Stimulated activated CD8-positive, alpha-beta memory T cell treated with anti-CD3 and anti-CD28 coated beads, Interleukin-4, amount 100 ng/mL, for 1 hour (primary cell): ENCODE measurements at places on chromosomes 6 and 20.

- no peak for DNase-seq
These were observed 630 bp downstream of the LIME1 start for GRCh38 chr20:63736893-63737694.

DNA sequence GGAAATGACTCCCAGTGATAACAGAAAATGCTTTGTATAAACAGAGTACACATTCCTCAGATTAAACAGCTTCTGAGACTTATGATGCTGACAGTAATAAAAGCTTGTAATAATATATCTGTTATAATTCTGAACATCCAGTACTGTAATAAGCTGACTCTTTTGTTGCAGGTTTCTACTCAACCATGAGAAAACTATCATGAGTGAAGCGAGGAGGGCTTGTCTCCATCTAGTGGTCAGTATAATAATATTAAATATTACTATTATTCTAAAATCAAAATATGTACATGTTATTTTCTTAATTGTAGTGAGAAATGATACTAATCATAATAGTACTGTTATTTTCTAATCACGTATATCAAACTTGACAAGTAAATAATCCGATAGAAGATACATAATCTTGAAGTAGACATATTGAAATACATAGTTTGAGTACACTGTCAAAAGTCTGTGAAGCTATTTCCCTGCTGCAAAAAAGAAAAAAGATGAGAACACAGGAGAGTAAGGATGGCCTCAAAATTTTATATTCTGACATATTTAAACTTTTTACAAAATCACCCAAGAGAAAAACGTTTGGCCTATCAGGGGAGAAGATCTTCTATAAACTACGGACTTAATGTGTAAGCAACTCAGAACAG is 183.1 kb downstream of the MOXD1 start:
- no peak for DNase-seq

DNA sequence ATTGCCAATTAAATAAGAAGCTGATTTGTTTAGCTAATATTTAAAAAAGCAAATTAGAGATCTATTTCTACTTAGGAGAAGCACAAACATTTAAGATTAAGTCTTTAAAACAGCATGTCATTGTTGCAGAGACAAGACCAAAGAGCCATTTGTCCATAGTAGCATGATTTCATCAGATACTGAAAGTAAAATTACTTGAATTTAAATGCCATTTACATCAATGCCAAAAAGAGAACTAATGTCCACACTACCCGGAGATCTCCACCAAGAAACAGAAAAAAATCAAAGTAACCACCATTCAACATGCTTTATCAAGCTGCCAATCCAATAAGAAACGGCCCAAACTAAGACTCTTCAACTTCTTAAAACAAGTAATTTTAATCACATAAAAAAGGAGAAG is 15.7 kb downstream of the AURKA start:
- DNase-seq = no peak

DNA sequence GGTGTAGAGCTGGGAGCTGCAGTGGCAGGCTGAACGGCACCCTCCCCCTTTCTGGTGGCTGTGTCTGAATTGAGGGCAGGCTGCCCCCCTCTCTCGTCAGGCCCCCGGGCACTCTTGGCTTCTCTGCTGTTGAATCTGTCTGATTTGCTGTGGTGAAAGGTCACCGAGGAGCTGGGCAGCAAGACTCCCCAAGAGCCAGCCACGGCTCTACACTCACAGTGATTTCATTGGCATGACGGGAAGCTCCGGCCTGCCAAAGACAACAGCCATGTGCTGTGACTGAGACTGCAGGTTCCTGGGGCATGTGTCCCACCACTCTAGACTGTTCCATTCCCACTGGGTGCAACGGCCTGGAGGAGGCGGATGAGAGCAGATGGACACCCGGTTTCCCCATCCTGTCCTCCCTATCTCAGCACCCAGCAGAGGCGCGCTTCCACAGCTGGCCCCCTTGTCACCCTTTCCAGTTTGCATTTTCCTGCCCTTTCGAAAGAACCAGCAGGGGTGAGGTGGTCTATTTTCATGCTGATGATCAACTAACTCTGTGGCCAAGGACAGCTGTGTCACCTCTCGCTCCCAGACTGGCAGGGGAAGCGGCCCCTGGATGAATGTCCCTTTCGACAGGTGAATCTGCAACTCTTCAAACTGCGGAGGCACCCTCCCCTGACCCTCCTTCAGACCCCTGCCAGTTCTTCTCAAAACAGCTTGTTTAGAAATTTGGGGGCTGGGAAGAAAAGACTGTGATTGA is 2.2 kb downstream of the APCDD1L start:
- DNase-seq = no peak

DNA sequence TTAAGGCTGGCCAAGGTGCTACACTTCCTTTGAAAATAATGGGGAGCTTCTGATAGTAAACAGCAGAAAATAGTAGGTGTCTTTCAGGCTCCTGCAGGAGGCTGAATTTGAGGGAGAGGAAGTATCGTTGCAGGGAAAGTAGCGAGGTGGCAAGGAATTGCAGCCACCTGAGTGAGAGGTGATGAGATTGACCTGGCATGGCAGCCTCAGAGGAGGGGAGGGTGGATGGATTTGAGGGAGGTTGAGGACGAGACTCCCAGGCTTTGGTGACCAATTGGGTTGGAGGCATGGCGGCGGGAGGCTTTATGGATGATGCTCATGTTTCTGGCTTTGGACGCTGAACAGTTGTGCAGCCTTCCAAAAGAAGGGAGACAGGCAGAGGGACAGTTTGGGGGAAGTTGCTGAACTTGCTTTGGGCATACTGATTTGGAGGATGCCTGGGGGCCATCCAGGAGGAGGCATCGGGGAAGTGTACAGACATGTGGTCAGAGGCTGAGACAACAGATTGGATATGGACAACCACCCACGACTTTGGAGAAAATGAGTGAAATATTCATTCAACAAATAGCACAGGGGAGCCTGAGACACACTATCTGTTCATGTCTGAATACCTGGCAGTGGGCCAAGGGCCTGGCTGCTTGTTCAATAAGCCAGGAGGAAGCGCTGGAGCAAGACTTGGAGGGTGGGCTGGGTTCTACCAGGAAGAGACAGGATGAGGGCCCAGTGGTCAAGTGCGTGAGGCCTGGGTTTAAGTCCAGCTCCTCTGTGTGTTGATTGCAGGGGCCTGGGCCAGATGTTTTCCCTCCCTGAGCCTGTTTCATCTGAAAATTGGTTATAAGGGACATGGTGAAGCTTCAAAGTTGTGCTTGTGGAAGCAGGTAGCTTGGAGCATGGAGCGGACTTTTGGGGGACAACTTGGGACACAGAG is 113.2 kb downstream of the CEBPB start:
- DNase-seq = no peak

DNA sequence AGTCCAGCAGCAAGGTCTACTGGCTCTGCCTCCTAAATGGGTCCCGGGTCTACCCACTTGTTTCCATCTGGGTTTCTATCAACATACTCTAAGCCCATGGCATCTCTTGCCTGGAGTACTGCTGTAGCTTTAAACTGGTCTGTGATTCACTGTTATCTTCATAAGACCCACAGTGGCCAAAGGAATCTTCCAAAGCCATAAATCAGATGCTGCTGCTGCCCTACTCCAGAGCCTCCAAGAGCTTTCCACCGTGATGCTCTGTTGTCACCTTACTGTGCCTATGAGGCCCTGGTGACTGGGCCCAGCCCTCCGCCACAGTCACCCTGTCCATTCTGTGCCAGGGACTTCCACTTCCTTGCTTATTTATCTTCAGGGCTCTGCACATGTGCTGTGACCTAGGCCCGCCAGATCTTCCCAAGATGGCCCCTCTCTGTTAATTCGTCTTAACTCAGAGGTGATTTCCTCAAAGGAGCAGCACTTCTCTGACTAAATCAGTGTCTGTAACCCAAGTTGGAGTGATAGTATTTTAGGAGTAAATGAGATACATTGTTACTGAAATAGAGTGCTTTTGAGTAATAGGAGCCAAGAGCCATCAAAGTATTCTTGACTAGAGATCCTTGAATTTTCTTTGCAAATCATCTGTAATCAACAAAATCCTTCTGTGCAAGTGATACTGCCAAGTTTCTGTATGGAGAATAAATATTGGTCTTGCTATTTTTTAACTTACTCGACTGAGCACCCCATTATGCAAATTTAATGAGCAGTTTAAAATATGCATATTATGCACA is 102.5 kb downstream of the PPP1R14C start:
- no peak for DNase-seq

- DNase-seq = no peak
These were observed 251.9 kb downstream of the EPM2A start for GRCh38 chr6:145483191-145483996.

DNA sequence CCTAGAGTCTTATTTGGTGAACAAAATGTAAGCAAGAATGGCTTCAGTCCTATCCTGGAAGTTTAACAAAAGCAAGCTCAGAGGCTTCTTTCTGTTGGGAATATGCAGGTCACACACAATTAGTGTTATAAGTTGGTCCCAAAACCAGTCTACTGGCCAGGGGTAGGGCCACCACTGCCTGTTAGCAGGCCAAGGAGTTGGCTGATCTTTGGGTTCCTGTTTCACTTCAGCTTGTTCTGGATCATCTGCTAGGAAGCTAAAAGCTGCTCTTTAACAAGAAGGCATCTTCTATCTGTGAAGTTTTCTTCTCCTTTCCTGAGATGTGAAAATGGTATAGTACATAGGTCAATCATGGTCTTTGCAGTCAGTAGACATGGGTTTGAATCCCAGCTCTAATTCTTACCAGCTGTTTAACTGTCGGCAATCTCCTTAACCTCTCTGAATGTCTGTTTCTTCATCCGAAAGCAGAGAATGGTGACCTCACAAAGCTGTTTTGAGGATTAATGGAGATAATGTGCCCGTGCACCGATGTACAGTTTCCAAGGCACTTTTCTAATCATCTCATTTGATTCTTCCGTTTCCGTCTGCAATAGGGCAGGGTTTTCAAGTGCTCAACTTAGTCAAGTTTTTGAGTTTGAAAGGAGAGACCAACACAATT is 271.2 kb upstream of the TAB2 start:
- no peak for DNase-seq
